ENCODE measurements at places on chromosomes 3 and 15.
A peak's percentile ranks its signal among the peaks of the same experiment; 100 is the strongest.

DNA sequence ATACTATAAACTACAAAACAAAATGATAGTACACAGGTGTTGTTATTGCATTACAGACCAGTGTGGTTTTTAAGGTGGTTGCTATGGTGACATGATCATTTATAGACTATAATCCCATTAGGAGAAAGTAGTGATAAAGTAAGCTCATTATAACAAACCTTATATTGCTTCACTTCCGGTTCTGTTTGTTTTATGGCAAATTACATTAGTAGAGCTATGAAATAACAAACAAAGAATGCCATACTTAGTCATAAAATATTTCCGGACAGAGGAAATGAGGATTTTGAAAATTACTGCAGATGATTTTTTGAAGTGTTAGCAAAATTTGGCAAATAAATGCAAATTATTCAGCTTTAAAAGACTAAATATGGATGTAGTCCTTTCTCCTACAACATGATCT is 640.4 kb upstream of the ARPP21 start:
- DNase-seq = no peak

- DNase-seq = no peak
These were observed 66.0 kb downstream of the CRTC3 start for GRCh38 chr15:90595763-90596155.

DNA sequence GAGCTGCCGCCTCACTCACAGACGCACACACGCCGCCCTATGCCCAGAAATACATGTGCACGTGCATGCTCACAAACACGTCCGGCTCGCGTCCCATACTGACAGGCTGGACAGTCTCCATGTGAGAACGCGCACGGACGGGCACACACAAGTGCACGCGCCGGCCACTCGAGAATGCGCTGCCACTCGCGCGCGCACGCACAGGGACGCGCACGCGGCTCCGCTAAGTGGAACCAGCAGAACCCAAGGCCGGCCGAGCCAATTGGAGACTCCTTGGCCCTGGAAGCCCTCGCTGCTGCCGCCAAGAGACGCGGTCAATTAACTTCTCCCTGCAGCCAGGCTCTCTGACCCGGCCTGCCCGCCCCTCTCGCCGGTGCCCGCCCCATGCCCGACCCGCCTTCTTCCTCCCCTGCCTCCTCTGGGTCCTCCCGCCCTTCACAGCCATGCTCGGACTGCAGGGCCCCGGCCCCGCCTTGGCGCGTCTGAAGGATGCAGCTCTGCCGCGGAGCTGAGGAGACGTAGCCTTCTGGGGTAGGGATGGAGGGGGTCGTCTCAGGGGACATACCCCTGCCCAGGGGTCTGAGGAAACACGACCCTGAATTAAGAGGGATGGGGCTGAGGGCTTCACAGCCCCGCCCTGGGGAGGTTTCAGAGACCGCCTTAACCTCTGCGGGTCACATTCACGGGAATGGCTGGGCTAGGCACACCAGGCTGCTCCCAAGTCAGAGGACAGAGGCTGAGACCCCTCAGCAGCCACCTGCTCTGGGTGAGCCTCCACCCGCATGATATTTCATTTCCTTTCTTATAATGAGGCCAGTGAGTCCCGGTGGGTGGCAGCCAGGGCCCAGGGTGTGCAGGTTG is 15.0 kb downstream of the PTH1R start:
- no peak for DNase-seq

GRCh38 chr3:159945930-159946329 is 42.7 kb upstream of the IL12A start:
- no peak for DNase-seq

DNA sequence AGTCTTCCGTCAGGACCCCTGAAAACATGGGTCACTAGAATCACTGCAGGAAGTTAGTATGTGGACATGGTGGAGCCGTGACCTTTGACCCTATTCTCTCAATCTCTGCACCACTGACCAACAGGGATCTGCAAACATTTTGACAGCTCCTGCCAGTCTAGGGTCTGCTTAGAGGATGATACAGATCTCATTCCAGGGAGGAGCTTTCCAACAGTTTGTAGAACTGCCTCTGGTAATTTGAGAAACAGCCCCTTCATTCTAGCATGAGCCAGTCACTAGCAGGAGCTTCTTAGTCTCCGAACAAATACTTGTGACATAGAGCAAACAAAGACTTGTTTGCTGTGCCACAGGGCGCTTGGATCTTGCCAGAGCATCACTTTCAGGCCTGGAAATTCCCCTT is 270.3 kb upstream of the CFAP20DC start:
- no peak for DNase-seq

DNA sequence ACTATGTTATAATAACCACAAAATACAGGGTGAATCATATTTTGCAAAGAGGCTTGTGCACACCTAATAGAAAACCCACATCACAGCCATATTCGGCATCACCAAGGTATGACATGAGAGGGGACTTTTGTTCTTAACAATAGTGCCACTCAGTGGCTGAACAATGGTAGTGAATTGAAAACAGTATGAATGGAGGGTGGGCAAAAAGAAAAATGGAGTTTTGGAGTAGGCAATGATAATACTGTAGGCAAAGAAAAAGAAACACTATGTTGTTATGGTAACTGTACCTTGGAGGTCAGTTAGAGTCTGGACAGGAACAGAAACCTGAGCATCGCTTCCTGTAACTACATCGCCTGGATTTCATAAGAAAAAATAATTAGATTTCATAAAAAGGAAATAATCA is 348.6 kb downstream of the PLCL2 start:
- DNase-seq = peak; percentile 6

- DNase-seq = no peak
These were observed 18.8 kb downstream of the CLASP2 start for GRCh38 chr3:33699275-33699674.

DNA sequence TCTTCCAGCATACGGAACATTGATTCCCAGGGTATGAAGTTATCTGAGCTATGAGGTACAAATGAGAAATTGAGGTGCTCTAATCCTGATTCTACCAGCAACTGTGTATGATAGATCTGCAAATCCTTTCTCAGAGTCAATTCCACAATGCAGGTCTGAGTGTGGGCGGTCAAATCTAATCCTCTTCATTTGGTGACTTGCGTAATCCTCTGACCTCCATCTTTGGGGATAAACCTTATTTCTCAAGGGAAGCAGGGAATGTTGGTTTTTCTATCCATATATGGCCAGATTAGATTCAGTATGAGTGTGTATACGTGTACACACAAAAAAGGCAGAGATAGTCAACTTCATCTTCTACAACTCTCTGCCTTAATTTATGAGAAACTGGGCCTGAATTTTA is 348.4 kb upstream of the IL12A start:
- no peak for DNase-seq

Measured in stimulated activated CD8-positive, alpha-beta memory T cell treated with anti-CD3 and anti-CD28 coated beads, Interleukin-15, amount 100 ng/mL, for 48 hours (primary cell).